ENCODE measurements at places on chromosomes 3 and 15. TPM values are rescaled to one million over a fixed set of nuclear protein-coding genes. Genes with fewer than 3 reads are reported as not detected.
A peak's percentile ranks its signal among the peaks of the same experiment; 100 is the strongest.

DNA sequence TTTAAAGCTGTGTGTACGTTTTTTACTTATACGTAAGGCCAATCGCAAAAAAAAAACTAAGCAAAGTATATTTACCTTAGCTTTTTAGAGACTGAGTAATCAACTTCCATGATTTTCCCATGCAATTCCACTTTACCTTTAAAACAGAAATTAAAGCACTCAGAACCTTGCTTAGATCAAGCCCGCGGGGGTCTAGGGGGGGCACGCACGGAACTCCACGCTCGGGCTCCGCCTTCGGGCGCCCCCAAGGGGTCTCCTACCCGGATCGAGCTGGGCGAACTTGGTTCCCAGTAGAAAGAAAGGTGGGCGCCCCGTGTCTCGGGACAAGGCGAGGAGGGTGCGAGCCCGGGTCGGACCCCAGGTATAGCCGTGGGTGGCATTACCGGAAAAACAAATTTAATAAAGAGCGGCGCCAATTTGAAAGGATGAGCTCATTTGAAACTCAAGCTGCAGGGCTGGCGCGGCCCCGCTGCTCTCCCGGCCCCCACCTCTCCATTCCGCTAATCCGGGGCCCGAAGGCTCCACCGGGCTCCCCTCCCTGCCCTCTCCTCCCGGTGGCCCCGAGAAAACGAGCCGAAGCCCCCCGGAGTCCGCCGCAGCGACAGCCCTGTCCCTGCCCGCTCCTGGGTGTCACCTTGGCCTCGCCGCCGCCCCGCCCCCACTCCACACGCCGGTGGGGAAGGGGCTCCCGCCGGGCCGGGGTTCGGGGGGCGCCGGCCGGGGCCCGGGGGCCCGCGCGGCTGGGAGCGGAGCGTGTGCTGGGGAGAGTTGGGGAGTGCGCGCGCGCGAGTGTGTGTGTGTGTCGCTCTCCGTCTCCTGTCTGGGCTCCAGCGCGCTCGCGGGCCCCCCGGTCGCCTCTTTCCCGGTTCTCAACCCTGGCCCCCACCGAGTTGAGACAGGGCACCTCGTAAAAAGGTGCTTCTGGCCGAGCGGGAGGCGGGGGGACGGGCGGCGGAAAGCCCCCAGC is 1.5 kb downstream of the IGF2BP2 start:
- peak overlapping the region; percentile 53 for H3K4me3 ChIP-seq
- DNase-seq: peak; percentile 55
- peaks cover 15% of the 10 kb centered on the region for H3K4me1 ChIP-seq
- no peak overlapping the region for H3K27ac ChIP-seq
- no peaks in the 10 kb centered on the region for H3K36me3 ChIP-seq

DNA sequence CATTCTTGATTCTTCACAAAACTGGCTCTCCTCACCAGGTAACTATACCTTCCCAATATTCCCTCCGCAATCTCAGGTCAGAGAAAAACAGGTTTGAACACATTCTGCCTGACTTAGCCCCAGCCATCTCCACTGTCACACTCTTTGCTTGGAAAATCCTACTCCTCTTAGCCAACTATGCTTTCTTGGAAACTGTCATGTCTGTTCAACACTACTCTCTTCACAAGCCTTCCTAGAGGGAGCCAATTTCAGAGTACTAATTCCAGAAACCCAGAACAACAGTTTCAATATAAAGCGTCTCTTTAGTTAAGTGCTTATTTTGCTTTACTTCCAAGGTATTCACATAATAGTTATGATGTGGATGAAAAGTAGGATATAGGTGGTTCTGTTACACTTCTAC is 21.7 kb downstream of the MTMR10 start:
- DNase-seq: no peak
- no peak overlapping the region for H3K27ac ChIP-seq
- no peak overlapping the region for H3K4me3 ChIP-seq
- no peaks in the 10 kb centered on the region for H3K27me3 ChIP-seq

- H3K4me1 ChIP-seq: no peaks in the 10 kb centered on the region
- no peaks in the 10 kb centered on the region for H3K36me3 ChIP-seq
- no peak overlapping the region for H3K4me3 ChIP-seq
- DNase-seq: no peak
- no peaks in the 10 kb centered on the region for H3K27me3 ChIP-seq
Measured at GRCh38 chr3:98986073-98986472, 84.6 kb upstream of the DCBLD2 start.

Gene LRCH3
- 145 TPM for total RNA-seq

Gene PCLAF
- total RNA-seq: 0.46 TPM
